Cortex of kidney (tissue), 1 donor: ENCODE measurements at places on chromosomes 2 and 18.

GRCh38 chr2:231614559-231615057 lies 21.9 kb downstream of the TEX44 start:
- DNase-seq, result no peak

DNA sequence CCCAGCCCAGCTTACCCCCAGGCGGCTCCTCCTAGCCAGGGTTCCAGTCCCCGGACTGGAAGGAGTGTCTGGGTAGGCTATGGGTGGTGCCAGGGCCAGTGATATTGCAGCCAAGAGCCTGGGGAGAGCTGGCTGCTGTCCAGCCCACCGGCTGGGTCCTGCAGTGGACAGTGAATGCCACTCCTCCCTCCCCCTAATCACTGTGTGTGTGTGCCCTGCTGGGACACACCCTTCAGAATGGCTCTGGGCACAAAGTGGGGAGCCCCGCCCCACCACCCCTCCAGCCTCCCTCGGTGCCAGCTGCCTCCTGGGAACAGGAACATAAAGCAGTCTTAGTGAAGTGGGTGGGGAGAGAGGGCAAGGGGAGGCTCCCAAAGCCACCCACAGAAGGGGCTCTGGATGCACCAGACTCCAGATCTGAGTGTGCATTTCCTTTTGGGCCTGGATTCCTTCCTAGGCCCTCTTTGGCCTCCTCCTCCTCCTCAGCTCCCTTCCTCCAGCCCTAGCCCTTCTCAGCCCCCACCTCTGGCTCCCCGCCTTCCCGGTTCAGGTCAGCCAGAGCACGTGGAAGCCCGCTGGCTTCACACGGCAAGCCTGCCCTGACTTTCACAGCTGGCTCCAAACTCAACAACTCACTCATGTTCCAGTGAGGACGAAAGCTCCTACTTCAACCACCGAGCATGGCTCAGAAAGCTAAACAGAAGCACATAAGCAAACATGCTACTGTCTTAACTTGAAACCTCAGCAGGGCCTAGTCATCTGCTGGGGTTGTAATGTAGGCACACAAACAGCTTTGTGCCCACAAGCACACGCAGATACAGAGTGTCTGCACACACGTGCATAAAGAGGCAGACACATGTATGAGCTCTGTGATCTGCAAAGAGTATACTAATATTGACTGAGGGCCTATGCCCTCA lies 209.2 kb upstream of the SMAD2 start:
- no peak for DNase-seq

GRCh38 chr18:49819823-49820671 lies 6.7 kb upstream of the ACAA2 start:
- no peak for DNase-seq

GRCh38 chr2:106825161-106825560 lies 60.8 kb downstream of the ST6GAL2 start:
- no peak for DNase-seq

GRCh38 chr2:40955042-40955441 lies 503.2 kb upstream of the SLC8A1 start:
- DNase-seq, result no peak

- DNase-seq, result no peak
Measured at GRCh38 chr2:9021563-9022211, 18.2 kb upstream of the MBOAT2 start.

DNA sequence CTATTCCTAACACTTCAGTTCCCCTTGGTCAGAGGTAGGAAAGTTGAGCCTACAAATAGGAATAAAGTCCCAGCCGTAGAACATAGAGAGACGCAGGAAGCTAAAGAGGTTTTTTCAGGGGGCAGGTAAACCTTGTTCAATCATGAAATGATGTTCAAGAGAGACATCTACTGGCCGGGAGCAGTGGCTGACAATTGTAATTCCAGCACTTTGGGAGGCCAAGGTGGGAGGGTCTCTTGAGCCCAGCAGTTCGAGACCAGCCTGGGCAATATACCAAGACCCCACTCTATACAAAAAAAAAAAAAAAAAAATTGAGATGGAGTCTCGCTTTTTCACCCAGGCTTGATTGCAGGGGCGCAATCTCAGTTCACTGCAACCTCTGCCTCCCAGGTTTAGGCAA lies 66.7 kb upstream of the DNAJC10 start:
- no peak for DNase-seq

DNA sequence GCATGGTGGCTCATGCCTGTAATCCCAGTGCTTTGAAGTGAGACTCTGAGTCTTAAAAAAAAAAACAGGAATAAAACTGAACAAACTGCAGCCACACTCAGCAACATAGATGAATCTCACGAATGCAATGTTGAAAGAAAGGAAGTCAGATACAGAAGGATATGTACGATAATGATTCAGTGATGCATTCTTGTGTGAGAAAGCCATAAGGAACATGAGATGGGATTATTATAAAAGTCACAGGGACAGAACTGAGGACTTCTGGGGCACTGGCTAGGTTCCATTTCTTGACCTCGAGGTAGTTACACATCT lies 56.9 kb upstream of the SMAD2 start:
- no peak for DNase-seq

- DNase-seq, result no peak
Measured at GRCh38 chr2:138572318-138572717, 70.7 kb downstream of the SPOPL start.

DNA sequence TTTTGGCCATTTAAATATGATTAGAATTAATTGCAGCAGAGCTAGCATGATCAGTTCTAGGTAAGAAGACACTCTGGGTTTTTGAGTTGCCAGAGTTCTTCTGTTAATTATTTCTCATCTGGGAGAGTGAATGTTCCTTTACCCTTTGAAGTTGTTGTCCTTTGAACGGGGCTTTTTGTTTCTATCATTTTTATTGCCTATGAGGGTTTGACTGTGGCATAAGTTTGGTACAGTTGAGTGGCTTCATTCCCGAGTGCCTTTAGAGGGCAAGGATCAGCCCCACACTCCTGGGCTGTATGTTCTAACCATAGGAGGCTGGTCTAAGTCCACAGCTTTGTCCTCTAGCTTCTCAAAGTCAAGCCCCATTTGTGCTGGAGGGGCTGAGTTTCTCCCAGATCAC lies 804.3 kb downstream of the KCNJ3 start:
- DNase-seq, result no peak

- no peak for DNase-seq
Measured at GRCh38 chr18:23231340-23232021, 96.2 kb downstream of the CABLES1 start.

GRCh38 chr2:134249755-134250154 lies 4.1 kb upstream of the MGAT5 start:
- no peak for DNase-seq
